GM23248 (cell line): ENCODE measurements at places on chromosomes 1 and 21. TPM values are rescaled to one million over a fixed set of nuclear protein-coding genes. Genes with fewer than 3 reads are reported as not detected.
A peak's percentile ranks its signal among the peaks of the same experiment; 100 is the strongest.

DNA sequence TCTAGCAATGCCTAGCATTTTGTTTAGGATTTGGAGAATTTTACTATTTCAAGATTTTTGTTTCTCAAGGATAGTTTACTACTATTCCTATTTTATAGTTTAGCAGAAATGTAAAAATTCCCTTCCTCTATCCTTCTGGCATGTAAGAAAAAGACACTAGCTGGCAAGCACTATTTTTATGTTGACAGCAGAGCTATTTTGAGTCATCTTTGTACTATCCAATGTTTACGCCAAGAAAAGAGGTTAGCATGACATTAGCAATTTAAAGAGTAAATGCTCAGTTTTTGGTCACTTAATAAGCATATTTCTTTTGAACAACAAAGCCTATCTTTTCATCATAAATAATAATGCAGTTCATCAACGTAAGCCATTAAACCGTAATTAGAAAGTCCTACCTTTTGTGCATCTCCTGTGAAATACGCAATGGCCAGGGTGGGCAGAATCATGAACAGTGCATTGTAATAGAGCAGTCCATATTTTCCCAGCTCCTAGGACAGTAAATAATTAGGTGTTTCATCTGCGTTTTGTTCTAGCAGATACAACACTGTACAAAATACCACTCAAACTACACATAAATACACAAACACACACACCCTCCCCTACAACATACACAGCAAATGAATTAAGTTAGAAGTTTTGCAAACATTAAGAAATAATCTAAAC is 12.0 kb downstream of the SLC35D1 start:
- 0 out of 2 replicates have a peak overlapping the region, but pooled peaks have one; percentile 6 for H3K4me3 ChIP-seq
- peaks cover 28% of the 10 kb centered on the region for H3K4me1 ChIP-seq
- H3K27me3 ChIP-seq, result no peaks in the 10 kb centered on the region
- H3K27ac ChIP-seq, result peak overlapping the region; percentile 59

DNA sequence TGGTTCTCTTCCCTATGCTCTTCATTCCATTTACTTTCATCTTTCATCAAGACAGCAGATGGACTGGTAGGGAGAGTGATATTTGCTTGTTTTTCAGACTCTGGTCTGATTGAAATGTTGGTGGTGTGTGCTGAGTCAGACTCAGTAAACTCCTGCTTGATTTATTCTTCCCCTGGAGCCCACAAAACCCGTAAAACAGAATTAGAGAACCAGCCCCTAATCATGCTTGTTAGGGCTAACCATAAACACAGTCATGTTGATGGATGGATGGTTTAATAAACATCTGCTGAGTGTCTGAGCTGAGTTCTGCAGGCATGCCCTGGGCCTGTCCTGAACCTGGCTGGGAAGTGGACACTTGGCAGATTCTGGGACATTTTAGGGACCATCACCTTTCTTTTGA is 24.8 kb downstream of the NOS1AP start:
- no peaks in the 10 kb centered on the region for H3K4me1 ChIP-seq
- DNase-seq, result no peak
- H3K36me3 ChIP-seq, result no peaks in the 10 kb centered on the region
- H3K27ac ChIP-seq, result no peak overlapping the region
- H3K27me3 ChIP-seq, result no peaks in the 10 kb centered on the region

DNA sequence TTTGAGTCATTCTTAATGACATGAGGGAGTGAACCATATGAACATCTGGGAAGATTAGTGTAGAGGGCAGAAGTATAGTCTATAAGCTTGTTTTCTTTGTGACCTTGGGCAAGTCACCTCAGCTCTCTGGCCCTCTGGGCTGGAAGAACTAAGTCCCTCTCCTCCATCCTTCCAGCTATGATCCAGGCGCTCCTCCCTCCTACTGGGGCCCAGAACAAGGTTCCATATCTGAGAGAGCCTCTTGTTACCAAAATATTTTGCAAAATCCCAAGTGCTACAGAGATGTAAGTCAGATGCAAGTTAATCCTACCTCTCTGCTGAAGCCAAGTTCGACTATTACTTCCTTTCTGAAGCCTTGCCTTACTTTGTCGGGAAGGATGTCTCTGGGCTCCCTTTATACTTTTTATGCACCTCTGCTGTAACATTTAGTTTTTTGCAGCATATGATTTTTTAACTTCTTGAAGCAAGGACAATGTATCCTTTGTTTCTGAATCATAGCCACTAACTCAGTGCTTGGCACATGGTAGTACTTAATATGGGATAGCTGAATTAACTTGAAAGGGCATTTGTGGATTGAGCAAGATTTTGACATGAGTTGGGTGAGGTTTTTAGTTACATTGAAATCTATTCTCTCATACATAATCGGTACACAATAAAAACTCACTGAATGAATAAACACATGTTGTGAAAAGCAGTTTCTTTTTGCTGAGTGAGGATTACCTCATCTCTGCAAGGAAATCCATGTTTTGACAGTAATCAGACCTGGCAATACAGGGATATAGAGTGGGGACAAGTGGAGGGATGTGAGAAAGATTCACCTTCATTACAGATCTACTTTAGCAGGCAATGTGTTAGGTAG is 54.7 kb upstream of the BEND5 start:
- H3K27me3 ChIP-seq, result peaks cover 24% of the 10 kb centered on the region; the same call in 1 of the 2 replicates
- H3K36me3 ChIP-seq, result no peaks in the 10 kb centered on the region
- DNase-seq, result no peak
- H3K27ac ChIP-seq, result no peak overlapping the region

GRCh38 chr1:147804942-147805723 is 44.7 kb upstream of the GJA5 start:
- DNase-seq, result no peak
- H3K4me3 ChIP-seq, result no peak overlapping the region
- no peaks in the 10 kb centered on the region for H3K4me1 ChIP-seq

Gene TEX38
- polyA plus RNA-seq, result 0.34 TPM in 1 of 2 replicates, not detected in the other
